Inflammatory macrophage (primary cell): ENCODE measurements at places on chromosomes 5 and 9.

- no peak for DNase-seq
These were observed 690.2 kb downstream of the NR2F1-AS1 start for GRCh38 chr5:92890841-92891244.

GRCh38 chr5:90365328-90365727 lies 44.2 kb downstream of the CETN3 start:
- DNase-seq = no peak

GRCh38 chr9:113921396-113921925 lies 45.4 kb downstream of the ZNF618 start:
- DNase-seq = no peak

GRCh38 chr5:51382521-51383130 lies 622 bp upstream of the ISL1 start:
- no peak for DNase-seq

GRCh38 chr5:132237141-132237540 lies 9.5 kb upstream of the P4HA2 start:
- no peak for DNase-seq

GRCh38 chr9:27337236-27337635 lies 40.3 kb upstream of the EQTN start:
- no peak for DNase-seq

DNA sequence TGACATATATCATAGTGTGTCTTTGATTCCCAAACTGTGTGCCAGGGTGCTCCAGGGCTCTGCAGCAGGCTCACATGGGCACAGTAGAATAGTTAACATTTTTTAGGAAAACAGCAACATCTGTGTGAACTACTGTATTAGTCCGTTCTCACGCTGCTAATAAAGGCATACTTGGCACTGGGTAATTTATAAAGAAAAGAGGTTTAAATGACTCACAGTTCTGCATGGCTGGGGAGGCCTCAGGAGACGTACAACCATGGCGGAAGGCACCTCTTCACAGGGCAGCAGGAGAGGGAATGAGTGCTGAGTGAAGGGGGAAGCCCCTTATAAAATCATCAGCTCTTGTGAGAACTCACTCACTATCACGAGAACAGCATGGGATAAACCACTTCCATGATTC lies 82.7 kb downstream of the EGFLAM start:
- no peak for DNase-seq
